ENCODE measurements at places on chromosomes 3 and 15.

GRCh38 chr3:156472684-156473083 lies 82.2 kb downstream of the SSR3 start:
- no peak for DNase-seq

DNA sequence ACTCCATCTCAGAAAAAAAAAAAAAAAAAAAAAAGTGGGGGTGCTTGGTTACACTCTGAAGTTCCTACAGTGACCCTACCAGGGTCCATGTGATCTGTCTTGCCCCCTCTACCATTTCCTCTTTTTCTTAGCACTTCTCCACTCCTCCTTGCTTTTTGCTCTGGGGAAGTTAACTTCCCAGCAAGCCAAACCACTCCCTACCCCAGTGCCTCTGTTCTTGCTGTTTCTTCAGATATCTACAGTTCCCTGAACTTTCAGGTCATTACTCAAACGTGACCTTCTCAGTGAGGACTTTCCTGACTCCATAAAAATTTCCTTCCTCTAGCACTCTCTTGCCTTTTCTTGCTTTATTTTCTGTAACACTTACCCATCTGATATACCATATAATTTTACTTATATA lies 61.1 kb upstream of the GCNT3 start:
- DNase-seq = no peak

- DNase-seq = no peak
These were observed 6.5 kb upstream of the DLL4 start for GRCh38 chr15:40922608-40923005.

DNA sequence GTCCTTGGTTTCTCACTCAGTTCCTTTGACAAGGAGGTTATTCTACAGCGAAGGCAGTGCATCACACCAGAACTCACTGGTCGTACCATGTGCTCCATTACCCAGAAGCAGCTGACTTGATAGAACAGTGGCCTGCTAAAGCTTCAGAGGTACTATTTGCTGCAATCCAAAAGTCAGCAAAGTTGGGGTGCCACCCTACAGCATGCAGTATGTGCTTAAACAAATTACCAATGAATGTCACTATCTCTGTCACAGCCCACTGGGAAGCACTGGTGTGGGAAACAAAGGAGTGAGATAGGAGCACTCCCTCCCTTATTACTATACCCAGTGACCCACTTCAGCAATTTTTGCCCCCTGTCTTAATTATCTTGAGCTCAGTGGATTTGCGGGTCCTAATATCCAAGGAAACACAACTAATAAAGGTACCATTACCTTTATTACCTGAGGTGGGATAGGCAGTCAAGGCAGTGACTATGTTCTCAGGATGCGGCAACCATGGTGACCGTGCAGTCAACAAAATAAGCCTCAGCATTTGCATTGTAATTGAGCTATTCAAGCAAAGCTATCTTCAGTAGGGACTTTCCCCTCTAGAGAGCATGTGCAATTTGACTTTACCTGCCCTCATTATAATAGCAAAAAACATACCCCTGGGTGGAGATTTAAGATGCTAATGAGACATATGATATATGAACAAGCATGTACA lies 199.4 kb downstream of the OCA2 start:
- no peak for DNase-seq

- DNase-seq = no peak
These were observed 25.8 kb upstream of the UBXN7 start for GRCh38 chr3:196458063-196458462.

DNA sequence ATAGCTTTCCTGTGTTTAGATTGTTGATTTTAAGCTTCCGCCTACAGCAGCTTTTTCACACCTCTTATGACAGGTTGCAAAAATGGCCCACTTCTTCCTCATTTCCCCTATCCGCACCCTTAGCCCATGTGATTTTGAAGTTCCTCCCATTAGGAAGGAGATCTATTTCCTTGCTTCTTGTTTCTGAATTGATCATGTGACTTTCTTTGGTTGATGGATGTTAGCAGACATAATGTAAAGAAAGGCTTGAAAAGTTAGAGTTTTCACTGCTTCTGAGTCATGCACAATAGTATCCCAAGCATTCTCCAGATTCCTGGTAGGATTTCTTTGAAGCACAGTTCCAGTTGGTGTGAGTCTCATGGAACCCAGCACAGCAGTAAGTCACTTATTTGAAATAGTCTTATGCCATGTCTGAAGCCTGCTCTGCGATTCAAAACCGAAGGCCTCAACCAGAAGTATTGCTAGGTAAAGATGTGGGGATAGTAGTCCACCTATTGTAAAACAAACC lies 76.6 kb downstream of the EDEM1 start:
- no peak for DNase-seq

DNA sequence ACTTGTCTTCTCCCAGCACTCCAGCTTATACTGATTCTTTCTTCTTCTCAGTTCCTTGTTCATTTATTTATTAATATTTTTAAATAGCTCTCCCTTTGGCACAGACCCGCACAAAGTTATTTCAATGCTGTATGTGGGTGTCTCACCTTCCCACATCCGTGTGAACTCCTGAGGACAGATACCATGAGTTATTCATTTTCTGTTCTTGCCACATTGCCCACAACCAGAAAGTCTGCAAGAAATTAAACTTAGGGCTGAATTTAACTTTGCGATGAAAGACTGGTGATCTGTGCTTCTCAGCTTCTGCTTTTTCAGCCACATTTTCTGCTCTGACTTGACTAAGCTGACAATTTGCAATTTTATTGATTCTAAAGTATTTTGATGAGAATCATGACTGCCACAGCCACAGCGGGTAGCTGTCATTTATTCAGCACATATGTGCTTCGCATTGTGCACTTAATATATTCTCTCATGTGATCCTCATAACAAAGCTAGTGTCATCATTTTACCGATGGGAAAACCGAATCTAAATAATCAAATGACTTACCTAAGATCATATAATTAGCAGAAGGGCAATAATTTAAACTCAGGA lies 569.8 kb downstream of the EDEM1 start:
- DNase-seq = no peak

DNA sequence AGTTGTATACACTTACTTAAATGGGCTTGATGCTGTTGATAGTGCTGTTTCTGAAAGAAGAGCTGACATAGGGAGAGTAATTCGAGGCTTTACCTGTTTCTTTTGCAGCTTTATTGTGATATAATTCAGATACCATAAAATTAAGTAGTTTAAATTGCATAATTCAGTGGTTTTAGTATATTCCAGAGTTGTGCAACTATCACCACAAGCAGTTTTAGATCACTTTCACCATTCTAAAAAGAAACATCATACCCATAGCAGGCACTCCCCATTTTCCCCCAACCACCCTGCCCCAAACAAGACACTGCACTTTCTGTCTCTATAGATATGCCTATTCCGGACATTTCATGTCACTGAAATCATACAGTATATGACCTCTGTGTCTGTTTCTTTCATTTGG lies 98.5 kb downstream of the MTHFS start:
- no peak for DNase-seq

DNA sequence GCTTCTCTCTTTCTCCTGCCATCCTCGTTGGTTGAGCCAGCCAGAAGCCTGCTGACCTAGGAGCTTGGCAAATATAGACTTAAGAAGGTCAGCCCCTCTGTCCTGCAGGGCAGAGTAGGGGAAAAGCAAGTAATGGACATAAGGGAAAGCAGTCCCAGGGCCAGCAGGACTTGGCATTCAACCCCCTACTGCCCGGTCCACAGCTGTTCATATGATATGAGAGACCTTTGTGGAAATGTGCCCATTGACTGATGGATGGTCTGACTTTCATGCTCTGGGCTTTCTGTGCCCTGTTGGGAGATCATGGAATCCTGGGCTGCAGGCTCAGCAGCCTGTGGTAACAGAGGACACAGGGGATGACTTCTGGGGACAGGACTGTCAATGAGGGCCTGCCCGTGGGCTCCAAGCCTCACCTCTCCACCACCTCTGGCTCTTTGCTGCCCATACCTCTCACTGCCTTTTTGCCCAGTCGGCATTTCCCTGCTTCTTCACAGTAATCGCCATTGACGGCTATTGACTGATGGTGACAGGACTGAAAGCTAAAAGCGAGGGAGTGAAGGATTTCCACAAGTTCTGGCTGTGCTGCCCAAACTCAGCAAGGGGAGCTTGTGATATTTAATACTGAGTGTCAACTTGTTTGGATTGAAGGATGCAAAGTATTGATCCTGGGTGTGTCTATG lies 60.0 kb upstream of the NMNAT3 start:
- DNase-seq = no peak

DNA sequence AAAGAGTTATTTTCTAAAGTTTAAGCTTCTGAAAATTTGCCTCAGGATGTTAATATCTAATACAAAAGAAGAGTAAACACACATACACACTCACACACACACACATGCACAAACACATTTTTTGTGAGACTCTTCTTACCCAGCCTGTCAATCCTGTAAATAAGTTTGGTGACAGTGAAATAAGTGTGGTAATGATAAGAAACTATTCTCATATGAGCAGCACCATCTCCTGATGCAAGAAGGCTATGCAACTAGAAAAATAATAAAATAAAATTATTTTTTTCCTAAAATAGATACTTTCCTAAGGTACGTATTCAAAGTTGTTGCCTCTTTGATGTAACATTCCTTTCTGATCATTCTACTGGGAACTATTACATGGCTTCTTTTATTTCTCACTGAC lies 155.1 kb downstream of the MECOM start:
- DNase-seq = no peak

- DNase-seq = no peak
These were observed 31.3 kb downstream of the LDHAL6B start for GRCh38 chr15:59237924-59238331.

- no peak for DNase-seq
These were observed 58.8 kb downstream of the BTD start for GRCh38 chr3:15660055-15660935.

GRCh38 chr15:80732818-80733217 lies 37.7 kb downstream of the ABHD17C start:
- DNase-seq = no peak

DNA sequence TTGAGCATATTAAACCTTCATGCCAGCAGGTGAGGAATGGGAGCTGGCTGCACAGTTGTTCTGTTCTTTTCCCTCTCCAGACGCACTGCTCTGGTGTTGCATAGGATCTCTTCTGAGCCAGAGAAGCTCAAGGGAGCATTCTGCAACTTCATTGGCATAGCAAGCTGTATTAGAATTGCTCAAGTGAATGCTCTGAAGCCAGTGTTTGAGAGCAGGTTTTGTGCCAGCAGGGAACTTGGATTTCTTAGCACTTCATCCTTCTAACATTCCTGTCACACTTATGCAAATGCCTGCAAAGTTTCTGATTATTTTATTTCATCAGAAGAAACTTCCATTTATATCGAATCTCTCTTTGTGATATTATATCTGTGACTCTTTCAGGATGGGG lies 366.6 kb downstream of the AGBL1 start:
- no peak for DNase-seq

- DNase-seq = no peak
These were observed 15.3 kb downstream of the FOXP1 start for GRCh38 chr3:71568207-71568606.

- no peak for DNase-seq
These were observed 33.2 kb downstream of the HDAC11 start for GRCh38 chr3:13513051-13513912.

GRCh38 chr15:101563176-101563796 lies 73.8 kb upstream of the PCSK6 start:
- DNase-seq = no peak

DNA sequence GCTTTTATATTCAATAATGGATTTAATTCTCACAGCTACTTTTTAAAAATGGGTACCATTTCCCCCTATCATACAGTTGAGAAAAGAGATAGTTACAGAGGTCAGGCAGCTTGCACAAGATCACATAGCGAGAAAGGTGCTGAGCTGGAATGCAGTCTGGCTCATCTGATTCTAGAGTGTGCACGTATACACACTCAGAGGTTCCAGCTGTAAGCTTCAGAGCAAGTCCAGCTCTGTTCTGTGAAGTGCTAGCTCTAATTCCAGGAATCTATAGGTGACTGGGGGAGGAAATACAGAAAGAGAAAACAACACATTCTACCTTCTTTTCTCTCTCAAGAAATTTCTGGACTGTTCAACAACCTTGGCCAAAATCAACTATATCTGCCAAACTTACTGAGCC lies 318.7 kb downstream of the FOXP1 start:
- DNase-seq = no peak

DNA sequence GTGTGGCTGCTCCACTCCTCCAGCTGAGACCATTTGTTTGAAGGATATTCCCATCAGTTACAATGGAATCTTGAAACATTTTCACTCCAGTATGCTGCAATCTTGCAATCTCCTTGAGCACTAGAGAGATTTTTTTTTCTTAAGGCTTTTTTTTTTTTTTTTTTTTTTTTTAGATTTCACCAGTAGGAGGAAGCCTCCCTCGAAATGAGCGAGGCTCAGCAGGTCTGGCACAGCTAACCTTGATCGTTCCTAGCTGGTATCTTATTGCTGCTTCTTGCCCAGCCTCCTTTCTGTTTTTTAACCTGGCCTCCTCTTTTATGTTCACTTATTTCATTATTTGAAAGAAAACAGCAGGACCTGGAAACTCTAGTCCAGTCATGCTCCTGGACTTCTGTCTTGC lies 48.1 kb downstream of the RAP2B start:
- DNase-seq = no peak

DNA sequence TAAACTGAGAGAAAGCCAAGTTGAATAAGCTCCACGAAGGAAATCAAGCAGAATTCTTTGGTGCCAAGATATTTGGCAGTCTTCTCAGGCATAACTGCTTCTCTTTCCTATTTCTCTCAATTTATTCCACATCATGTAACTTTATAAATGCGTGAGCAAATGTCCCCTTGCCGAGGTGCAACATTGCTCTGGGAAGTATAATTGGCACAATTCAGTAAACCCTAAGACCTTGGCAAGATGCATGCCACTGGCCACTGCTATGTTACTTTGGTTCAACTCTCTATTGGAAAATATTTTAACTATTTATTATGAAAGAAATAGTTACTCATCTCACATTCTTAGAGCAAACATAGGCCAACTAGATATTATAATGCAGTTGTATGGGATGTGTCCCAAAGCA lies 170.2 kb downstream of the SUCNR1 start:
- DNase-seq = no peak

DNA sequence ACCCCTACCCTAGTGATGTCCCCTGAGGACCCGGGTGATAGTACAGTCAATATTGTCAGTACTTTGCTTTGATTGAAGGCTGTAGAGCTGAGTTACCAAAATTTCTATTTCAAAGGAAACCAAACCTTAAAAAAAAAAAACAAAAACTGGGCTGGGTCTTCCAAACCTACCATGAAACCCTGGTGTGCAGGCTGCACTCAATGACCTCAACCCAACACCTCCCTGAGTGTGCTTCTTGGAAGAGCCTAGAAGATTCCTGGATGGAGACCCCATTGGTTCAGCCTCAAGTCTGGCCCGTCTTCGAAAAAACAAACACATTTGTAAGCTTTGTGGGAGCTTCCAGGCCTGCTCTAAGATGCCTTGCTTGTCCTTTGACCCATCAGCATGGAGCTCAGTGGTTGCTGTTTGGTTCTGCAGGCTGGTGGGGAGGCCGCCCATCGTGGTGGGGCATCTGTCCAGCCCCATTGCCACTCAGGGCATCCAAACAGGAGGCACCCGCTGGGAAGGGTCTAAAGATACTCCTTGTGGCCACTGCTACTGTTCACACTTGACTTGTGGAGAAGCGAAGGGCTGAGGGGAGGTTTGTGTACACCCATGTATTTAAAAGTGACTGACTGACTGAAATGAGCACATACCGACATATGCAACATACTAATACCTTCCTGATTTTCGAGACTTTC lies 32.2 kb downstream of the CRTAP start:
- DNase-seq = no peak

Measured in T-helper 2 cell (primary cell).